BJ (cell line): ENCODE measurements at places on chromosomes 7 and 10.
A peak's percentile ranks its signal among the peaks of the same experiment; 100 is the strongest.

GRCh38 chr10:113162960-113163359 lies 212.9 kb downstream of the TCF7L2 start:
- DNase-seq = no peak

- no peak for DNase-seq
These were observed 33.5 kb downstream of the ACTA2 start for GRCh38 chr10:88919041-88919440.

DNA sequence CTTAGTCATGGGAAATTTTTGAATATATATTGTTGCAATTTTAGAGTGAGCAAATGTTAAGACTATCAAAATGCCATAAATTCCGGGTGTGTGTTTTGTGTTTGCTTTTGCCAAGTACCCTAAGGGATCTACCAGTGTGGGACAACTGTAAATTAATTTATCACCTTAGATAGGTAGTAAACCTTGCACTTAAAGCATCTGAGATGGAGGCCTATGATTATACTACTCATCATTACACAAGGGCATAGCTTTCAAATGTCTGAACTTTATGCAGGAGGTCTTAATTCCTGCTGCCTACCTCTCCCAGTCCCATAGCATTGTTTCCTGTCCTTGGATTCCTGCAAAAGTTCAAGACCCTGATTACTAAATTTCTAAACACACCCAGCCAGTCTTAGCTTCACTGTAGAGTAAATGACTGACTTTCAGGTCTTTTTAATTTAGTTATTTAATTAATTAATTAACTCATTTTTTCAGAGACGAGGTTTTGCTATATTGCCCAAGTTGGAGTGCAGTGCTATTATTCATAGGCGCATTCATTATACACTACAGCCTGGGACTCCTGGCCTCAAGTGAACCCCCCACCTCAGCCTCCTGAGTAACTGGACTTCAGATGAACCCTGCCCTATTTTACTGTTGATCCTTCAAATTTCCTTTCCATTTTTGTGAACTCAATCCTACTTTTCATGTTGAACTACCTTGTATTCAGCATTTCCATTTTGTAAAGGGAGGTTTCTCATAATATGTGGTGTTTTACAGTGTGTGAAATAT lies 47.0 kb downstream of the THSD7A start:
- DNase-seq = no peak

DNA sequence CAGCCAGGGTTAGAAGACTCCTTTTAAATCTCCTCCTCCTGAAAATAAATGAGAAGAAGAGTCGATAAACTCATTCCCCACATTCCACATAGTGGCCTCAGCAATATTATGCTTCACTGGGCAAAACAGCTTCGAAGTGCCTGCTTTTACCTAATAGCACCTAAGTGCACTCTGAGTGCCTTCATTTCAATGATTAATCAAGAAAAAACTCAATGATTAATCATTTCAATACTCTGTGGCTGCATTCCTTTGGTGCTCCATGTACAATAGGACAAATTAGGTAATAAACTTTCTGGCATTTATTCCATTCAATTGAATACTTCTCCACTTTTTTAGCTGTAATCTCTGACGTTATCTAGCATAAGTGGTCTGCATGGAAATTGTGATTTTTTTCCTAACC lies 174.6 kb downstream of the CCDC71L start:
- DNase-seq = peak; percentile 59

DNA sequence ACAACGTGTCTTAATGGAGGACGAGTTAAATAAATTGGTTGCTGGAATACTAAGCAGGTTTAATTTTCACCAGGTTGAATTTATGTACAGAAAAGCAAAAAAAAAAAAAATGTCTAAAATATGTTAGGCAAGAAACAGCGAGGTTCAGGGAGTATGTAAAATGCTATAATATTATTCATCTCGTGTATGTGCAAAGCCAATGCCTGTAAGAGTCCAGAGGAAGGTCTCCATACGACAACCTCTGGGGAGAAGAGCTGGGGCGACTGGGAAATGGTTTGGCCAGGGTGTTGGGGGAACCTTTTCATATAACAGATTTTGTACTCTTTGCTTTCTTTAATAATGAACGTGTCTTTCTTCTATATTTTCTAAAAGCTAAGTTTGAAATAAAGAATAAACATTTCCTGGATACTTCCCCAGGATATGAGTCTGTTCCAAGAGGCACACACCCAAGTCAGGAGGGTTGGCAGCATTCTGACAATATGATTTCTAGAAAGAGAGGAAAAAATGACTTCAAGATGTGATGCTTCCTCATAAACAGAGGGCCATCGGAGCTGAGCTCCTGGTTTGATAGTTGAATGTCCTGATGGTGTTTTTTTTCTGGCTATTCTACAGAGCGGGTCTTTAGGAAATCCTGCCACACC lies 208.6 kb upstream of the MGMT start:
- DNase-seq = no peak

DNA sequence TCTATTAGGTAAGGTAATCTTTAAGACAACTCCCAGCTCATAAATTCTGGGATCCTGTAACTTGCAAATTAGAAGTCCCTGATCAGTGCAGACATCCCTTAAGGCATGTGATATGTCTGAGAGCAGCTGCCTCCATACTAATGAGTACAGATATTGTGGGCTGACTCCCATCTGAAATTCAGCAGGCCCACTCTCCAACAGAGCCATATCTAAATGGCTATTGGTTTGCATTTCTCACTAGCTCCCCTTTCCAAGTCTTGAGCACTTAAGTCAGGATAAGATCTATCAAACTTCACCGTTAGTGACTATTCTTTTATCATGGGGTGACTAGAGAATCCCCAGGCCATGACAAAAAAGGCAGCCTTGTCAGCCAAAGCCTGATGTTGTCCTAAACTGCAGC lies 785.4 kb downstream of the IPMK start:
- DNase-seq = no peak

GRCh38 chr10:37124532-37124931 lies 866 bp upstream of the ANKRD30A start:
- DNase-seq = no peak

DNA sequence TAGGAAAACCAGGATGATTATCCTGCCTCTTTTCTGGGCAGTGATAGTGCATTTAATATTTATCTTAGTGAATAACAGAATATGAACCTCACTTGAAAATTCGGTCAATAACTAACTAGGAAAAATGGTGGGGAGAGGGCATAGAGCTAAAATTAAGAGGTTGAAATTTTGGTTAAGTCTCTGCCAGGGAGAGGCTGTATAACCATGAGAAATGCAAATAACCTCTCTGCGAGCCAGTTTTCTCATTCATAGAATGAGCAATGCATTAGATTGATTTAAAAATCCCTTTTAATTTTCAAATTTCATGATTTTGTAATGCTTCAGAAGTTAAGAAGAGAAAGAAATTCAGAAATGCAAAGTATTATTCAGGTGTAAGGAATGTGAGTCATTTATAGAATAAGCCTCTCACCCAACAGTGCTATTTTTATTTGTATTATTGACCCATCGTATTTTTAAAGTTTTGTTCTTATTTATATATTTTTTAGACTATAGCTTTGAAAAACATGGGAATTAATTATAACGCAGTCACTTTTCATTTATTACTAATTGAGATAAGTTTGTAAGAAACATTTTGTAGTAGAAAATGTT lies 104.7 kb downstream of the PHF14 start:
- no peak for DNase-seq

DNA sequence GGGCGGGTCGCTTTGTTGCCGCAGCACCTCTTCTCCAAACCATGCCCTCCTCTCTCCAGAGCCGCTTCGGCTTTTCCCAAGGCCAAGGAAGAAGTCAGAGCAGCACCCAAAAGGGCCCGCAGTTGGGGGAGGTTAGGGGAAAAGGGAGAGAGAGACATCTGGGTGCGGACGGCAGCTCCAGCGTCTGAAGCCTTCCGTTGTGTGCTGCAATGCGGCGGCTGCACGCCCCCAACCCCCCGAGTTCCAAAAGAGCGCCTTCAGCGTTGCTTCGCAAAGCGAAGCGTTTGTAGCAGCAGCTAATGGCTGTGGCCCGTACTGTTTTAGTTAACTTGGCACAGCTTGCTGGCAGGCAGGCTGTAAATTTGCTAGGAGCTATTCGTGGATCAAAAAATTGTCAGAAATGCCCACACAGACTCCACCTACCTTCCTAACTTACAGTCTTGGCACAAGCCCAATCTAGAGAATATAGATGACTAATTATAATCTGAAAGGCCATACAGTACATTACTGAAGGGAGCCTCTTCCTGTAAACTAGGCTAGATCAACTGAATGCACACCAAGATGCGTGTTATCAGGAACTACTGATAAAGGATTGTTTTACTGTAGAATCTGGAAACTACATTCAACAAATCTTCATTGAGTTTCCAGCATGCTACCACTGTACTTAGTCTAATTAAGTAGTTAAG lies 1.1 kb upstream of the KBTBD2 start:
- DNase-seq = no peak

DNA sequence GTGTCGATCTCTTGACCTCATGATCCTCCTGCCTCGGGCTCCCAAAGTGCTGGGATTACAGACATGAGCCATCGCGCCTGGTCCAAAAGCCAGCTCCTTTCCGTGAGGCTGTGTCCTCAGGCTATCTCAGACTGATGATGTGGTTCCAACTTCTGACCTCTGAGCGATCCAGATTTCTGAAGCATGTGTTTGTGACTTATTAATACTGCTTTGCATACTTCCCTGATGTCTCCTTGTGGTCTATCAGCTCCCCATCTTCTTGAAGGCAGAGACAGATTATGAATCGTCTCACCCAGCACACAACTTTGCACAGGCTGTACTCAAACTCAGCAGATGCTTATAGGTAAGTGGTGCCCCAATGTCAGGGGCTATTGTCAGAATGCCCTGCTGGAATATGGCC lies 2.0 kb upstream of the PLPP4 start:
- DNase-seq = peak; percentile 67

DNA sequence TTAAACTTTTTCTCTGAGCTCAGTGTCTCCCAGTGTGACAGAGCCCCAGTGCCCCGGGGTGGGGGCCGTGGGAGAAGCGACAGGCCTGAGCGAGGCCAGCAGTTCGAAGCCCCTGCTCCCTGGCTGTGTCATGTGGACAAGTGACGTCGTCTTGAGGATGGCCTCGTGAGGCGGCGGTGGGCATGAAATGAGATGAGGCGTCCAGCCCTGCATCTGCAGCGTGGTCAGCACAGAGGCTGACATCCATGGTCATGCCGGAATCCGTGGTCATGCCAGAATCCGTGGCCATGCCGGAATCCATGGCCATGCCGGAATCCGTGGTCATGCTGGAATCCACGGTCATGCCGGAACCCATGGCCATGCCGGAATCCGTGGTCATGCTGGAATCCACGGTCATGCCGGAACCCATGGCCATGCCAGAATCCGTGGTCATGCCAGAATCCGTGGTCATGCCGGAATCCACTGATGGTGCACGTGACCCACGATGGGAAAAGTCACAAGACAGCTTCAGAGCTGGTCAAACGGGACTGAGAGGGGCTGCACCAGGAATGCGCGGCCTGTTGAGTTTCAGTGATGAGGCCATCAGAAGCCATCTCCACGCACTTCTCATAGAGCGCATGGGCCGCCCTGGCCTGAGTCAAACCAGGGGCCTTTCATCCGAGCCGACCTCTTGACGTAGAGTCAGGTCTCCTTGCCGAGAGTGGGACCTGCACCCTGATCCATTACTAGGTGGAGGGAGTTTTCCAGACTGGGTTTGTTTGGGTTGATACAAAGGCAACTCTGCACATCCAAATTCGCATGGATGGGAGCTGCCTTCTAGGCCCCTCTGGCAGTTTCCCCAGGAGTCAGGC lies 342.5 kb downstream of the PTPRN2 start:
- no peak for DNase-seq

DNA sequence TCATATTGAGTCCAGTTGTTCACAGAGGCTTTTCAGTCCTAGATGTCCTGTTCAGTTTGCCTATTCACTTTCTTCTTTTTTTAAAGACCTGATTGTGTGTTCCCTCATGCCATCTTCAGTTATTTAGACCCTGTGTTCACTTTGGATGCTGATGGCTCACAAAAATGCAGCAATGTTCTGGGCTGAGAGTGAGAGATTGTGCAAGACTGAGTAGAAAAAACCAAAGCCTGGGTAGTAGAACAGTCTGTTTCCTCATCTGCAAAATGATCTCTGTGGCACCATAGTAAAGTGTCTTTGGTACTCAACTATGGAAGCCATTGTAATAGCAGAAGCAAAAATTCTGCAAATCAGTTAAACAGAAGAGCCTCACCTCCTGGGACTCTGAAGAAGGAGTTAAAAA lies 43.2 kb downstream of the AKR1B1 start:
- DNase-seq = no peak

DNA sequence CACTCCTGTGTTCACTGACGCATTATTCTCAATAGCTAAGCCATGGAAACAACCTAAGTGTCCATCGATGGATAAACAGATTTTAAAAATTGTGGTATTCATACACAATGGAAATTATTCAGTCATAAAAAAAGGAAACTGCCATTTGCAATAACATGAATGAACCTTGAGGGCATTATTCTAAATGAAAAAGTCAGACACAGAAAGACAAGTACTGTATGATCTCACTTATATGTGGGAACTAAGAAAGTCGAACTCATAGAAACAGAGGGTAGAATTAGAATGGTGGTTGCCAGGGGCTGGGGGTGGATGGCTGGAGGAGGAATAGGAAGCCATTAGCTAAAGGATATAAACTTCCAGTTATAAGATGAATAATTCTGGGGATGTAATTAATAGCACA lies 71.8 kb downstream of the JAZF1 start:
- no peak for DNase-seq

GRCh38 chr7:8638076-8638475 lies 204.7 kb downstream of the NXPH1 start:
- no peak for DNase-seq

DNA sequence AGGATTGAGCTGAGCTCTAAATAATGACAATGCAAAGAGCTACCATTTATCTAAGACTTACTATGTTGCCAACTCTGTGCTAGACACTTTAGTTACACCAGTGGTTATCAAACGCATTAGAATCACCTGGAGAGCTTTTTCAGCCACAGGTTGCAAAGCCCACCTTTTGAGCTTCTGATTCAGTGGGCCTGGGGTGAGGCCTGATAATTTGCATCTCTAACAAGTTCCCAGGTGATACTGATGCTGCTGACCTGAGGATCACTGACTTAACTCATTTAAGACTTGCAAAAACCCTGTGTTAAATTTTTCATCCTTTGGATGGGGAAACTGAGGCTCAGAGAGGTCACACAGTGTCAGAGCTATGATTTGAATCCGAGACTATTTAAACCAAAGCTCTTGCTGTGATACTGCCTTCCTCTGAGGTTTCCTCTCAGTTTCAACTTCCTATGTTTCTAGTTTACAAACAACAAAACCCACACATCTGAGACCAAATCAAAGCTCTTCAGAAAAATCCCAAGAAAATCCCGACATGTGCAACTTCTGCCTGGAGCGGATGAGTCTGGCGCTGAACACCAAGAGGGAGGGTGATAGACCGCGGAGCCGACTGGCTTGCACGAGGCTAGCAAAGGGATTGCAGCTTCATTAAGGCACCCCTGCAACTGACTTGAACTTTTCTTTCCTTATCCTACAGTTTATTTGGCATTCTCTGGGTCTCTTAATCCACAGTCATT lies 124.9 kb downstream of the CYP26A1 start:
- no peak for DNase-seq

DNA sequence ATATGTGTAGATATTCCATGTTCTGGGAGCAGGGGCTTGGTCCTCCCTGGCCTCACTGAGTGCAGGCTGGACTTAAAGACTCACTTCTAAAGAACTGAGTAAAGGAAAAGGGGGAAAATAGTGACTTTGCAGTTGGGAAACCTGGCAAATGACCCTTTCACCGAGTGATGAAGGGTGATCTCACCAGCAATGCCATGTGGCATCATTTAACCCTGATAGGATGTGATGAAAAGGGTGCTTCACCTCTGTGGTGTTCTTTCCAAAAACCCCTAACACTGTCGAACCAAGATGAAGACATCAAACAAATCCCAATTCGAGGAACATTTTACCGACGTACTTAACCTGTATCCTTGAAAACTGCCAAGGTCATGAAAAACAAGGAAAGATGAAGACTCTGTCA lies 71.9 kb downstream of the AOAH start:
- no peak for DNase-seq
